CD4-positive, alpha-beta T cell treated with Interleukin-2 at 100 ng/mL for 4 hours (primary cell): ENCODE measurements at places on chromosomes 4 and X.

GRCh38 chrX:111268506-111268905 is 1.8 kb downstream of the CAPN6 start:
- DNase-seq: no peak

- no peak for DNase-seq
Measured at GRCh38 chr4:54333657-54334056, 104.6 kb downstream of the PDGFRA start.

GRCh38 chr4:84691170-84691691 is 108.3 kb downstream of the CDS1 start:
- no peak for DNase-seq

DNA sequence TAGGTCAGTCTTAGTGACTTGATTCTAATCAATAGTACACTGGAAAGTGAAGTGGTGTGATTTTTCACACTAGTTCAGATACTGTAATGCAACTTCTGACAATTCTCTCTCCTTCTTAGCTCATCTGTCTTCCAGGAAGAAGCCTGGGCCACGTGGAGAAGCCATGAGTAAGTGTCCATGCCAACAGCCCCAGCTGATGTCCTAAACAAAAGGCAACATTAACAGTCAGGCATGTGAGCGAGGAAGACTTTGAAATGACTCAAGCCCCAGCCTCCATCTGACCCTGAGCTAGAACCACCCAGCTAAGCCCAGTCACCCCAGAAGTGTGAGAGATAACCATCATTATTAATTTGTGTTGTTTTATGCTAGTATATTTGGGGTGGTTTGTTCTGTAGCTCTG is 115.7 kb upstream of the MAGEB16 start:
- no peak for DNase-seq

DNA sequence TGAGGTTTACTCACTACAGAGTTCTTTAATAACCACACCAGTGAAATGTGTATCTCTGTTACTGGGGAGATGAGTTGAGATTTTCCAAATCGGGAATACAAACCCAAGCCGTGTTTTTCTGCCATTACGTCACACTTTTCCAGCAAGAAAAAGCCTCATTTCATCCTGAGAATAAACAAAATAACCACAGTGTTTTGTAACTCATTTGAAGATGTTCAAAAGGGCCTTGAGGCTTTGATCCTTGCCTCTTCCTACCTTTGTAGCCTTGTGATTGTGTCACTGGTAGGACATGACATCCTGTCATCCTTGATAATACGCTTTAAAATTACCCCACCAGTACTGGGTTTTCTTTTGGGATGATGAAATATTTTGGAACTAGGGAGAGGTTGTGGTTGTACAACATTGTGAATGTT is 2.9 kb downstream of the USP11 start:
- no peak for DNase-seq

- no peak for DNase-seq
Measured at GRCh38 chrX:110315551-110315950, 2.3 kb downstream of the AMMECR1 start.

DNA sequence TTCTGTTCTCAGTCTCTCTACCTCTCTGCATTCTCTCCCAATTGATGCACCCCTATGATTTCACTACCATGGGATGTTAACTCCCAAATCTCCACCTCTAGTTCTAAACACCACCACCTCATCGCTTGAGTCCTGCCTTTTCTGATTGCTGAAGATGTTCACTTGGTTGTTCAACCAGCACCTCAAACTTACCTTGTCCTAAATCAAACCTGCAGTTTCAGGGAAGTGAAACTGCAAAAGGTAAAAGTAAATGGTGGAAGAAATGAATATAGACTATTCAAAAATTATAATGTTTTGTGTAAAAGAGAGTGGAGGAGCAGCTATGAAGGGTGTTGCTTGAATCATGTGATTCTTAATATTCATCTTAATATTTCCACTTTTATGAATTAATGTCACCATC is 91.0 kb downstream of the PDE5A start:
- DNase-seq: no peak

DNA sequence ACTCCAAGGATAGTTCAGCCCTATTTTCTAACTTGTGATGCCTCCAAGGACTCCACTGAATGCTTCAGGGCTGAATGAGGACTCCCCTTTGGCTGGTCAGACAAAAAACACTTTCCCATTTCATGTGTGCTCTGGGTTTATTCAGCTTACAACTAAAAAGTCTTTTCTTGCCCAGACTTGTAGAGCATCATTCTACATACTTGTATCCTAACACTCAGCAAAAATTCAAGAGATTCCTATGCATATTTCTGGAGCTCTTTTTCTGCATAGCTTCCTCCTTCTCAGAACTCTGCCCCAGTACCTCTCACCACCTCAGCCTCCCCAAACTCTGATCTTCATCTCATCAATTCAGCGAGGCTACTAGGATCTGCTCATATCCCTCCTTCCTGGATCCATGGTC is 22.2 kb upstream of the KLF3 start:
- no peak for DNase-seq

GRCh38 chrX:13260598-13260997 is 59.3 kb downstream of the ATXN3L start:
- DNase-seq: no peak

- DNase-seq: no peak
Measured at GRCh38 chr4:135268369-135268768, 1066.8 kb upstream of the PABPC4L start.

DNA sequence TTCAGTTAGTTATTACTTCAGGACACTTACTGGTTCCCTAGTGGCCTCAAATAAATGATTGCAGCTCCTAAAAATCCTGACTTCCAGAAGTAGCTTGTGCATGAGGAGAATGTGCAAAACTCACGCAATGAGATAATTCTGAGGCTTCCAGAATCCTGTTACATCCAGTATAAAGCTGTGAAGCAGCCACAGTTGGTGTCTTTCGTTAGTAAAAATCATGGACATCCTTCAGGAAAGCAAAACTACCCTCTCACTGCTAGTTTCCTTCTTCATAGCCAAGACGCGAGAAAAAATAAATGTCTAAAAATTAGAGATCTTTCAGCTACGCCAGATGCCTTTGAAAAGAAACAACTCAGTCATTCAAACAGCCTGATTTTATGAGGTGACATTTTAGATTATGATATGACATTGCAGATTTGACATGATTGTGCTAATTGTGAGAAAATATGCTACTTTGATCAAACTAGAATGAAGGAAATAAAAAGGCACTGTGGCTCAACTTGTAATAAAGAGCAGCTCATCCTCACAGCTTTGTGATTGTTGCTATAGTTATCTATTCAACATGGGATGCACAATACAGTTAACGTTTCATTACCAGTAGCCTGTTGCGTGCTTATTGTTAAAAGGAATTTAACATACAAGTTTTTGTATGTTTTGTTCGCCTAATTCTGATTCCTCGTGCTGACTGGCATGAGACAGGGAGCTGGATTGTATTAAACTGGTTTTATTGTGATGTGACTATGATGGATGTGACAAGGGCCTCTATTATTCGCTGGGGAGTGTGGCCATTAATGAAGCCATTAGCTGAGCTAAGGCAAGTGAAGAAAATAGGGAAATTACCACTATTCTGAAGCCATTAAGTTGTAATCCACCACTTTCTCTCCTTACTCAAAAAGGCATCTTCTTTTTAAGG is 40.5 kb downstream of the AFF2 start:
- no peak for DNase-seq

DNA sequence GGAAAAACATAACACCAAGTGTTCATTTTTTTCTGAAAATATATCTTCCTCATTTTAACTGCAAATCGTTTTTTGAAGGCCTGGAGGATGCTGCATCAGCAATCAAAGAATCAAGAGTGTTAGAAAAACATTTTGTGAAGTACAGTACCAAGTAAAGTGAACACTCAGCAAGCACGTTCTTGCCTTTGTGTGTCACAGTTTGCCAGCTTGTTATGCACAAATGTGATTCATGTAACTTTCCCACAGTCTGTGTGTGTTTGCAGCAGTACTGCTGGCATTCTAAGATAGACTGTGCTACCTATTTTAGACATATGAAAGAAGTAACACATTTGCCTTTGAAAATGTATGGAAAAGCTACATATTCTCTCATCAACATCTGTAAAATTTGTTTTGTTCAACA is 1617.7 kb downstream of the RPA4 start:
- DNase-seq: no peak

DNA sequence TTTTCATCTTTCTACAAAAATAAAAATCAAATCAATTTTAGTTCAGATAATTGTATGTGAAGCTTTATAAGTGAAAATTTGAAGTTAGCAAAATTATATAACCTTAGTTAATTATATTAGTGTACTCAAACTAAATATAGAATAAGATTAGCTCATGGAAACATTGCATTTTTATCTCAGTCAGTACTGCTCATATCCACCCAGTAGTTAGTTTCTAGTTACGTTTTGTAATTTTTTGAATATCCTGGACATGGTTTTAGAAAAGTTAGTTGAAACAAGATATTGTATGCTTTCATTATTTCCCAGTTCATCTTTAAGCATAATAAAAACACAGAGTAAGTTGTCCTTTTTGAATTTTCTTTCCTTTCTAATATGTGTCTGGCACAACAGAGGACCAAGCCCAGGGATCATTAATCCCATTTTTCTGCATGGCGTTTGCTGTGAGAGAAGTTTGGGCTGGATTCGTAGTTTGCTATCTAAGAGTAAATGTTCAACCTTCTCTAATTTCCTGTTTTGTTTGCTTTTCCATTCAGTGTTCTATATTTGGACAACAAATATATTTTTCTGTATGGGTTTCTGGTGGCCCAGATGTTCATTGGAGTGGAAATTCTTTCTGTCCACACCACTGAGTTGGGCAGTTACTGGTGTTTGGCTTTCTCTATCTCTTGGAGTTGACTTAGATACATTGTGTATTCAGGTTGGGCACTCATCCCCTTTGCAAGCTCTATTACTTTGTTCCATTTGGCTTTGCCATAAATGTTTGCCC is 12.1 kb downstream of the TBL1X start:
- DNase-seq: no peak

- no peak for DNase-seq
Measured at GRCh38 chr4:138602664-138603063, 360.5 kb upstream of the SLC7A11 start.

- DNase-seq: no peak
Measured at GRCh38 chrX:68249903-68250302, 183.4 kb downstream of the OPHN1 start.

- DNase-seq: no peak
Measured at GRCh38 chrX:97189668-97190067, 306.0 kb downstream of the RPA4 start.

DNA sequence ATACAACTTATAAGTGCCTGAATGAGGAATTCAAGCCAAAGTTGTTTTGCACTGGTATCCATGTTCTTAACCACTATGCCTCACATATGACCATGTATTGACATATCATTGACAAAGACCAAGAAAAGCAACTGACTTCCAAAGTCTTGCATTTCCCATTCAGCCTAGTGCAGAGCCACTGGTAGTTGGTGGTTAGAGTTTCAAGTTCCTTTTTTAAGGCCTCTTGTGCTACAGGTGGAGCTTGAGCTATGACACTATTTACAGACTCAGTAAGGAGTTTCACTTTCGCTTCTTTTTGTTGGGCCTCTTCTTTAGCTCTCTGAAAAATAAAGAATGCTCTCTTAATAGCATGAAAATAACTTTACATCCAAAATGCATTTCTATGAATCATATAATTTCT is 763.0 kb downstream of the DMD start:
- DNase-seq: peak; percentile 21

DNA sequence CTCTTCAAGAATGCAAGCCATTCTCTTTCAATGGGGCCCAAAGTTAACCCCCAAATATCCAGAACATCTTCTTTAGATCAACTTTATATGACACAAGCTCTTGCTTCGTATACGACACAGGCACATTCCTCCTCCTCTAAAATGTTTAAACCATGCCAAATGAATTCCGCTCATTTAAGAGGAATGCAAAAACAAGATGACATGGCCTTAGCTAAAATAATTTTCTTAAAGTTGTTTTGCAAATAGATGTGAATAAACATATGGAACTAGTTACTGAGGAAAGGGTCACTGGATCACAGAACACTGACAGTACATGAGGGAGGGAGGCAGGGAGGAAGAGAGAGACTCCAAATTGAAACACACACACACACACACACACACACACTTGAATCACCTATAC is 97.4 kb downstream of the RASL11B start:
- DNase-seq: no peak

DNA sequence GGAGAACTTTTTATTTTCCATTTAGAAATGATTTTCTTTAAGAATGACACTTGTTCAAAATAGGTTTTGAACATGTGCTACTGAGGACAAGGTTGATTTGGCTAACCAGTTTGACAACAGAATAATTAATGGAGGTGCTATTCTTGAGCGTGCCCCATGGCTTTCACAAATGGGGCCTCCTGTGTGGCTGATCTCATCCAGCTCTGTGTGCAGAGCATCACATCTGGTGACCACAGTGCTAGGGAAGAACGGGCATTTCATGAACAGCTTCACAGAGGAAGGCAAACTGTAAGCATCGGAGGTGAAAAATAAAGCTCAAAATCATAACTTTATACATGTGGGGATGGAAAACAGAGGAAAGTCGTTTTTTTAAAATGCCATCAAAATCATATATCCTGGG is 148.6 kb downstream of the SOWAHB start:
- no peak for DNase-seq

- DNase-seq: no peak
Measured at GRCh38 chrX:130145123-130145522, 20.5 kb downstream of the AIFM1 start.

GRCh38 chr4:141133999-141134995 is 1.0 kb upstream of the RNF150 start:
- no peak for DNase-seq

DNA sequence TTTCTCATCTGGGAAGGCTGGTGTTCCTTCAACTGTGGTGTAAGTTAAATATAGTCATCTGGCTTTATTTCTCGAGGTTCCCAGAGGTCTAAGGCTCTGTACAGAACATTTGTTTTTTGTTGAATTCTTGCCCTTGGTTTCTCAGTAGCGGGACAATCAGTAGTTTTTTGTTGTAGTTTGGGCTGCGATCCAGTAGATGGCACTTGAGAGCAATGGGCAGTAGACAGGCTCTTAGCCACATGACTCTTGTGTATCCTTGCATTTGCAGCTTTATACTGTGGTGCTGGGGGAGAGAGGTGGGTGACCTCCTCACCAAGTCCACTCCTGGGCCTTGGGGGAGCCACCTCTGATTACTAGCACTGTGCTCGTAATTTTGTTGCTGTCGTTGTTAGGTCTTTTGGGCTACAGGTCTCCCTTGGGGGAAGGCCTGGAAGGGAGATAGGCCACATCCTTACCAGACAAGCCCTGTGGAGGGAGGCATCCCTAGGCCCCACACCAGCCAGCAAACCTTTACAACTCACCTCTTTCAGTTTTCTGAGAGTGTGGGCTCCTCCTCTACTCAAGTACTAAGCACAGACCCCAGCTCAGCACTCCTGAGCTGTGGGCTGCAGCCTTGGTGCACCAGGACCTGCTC is 8.1 kb downstream of the ETDB start:
- peak; percentile 43 for DNase-seq

DNA sequence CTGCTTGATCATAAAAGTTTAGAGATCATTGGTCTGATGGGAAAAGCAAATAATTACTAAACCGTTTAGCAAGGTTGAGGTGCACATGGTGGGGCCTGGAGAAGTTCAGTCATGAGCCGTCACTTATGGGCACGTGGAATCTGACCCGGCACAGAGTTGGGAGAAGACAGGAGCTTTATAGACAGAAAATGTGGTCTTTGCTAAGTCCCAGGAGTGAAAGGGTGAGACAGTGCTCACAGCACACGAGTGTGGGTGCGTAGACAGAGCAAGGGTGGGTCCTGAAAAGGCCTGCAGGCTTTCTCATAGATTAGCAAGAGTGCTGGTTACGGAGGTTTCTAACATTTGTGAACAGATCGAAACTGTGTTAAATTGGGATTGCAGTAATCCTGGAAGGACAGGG is 43.8 kb downstream of the HTT start:
- DNase-seq: no peak

- DNase-seq: no peak
Measured at GRCh38 chrX:140229191-140229590, 263.9 kb upstream of the CXorf66 start.
